Glutamatergic neuron (in vitro differentiated cells): ENCODE measurements at places on chromosomes 7 and 10. TPM values are rescaled to one million over a fixed set of nuclear protein-coding genes. Genes with fewer than 3 reads are reported as not detected.

DNA sequence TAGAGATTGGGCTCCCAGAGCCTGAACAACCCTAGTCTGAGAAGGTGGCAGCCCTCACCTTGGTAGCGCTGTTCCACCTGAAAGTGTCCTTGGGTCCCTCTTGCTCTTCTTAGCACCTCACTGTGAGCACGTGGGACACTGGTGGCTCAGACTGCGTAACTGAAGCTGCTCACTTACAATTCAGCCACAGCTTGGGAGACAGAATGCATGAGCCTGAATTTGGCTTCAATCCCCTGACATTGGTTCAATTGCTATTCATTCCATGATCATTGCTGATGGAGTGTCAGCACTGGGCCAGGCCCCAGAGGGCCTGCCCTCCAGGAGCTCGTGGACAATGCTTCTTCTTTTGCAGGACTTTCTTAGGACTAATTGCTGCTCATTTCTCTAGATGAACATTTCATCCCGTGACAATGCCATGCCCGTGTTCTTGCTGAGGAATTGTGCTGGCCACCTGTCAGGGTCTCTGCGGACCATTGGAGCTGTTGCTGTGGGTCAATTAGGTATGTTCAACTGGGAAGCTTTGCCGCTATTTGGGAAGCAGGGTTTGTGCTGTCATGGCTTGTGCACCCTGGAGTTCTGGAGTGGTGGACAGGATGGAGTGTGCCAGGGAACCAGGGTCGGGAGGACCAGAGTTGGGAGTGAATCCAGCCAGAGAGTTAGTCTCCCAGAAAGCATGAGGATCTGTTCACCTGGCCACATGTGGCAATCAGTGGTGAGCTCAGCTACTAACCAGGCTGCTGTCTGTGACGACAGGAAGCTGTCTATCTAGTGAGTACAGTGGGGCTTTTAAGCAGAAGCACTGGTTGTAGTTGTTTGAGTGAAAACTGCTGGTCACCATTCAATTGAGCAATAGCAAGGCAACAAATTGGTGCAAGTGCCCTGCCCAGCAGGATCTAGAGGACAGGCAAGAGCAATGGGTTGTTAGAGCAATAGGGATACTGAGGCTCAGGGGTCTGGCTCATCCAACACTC is 105.1 kb downstream of the WDFY4 start:
- no peaks in the 10 kb centered on the region for H3K4me1 ChIP-seq
- no peak overlapping the region for H3K27ac ChIP-seq
- H3K27me3 ChIP-seq: no peaks in the 10 kb centered on the region

DNA sequence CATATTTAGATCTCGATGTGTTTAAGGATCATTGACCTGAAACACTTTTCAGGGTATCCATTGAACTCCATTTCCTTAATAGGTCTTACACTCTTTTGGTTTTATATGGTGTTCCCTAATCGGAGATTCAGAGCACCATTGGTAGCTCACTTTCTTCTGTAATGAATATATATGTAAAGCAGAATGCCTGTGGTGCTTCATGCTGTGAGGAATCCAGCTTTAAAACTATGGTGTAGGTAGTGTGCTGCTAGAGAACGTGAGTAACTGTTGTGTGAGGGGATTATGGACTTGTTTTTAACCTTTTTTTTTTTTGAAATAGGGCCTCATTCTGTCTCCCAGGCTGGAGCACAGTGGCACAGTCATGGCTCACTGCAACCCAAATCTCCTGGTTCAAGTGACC is 376.9 kb upstream of the LRGUK start:
- no peaks in the 10 kb centered on the region for H3K27me3 ChIP-seq
- DNase-seq: no peak
- H3K27ac ChIP-seq: no peak overlapping the region
- H3K36me3 ChIP-seq: no peaks in the 10 kb centered on the region
- H3K4me1 ChIP-seq: no peaks in the 10 kb centered on the region
- no peak overlapping the region for H3K4me3 ChIP-seq

- no peaks in the 10 kb centered on the region for H3K36me3 ChIP-seq
- no peak overlapping the region for H3K4me3 ChIP-seq
- no peaks in the 10 kb centered on the region for H3K4me1 ChIP-seq
- H3K27ac ChIP-seq: peak overlapping the region; percentile 72
- peak; percentile 89 for DNase-seq
Measured at GRCh38 chr10:73879296-73880173, 5.2 kb upstream of the CAMK2G start.

- no peak overlapping the region for H3K27ac ChIP-seq
- H3K36me3 ChIP-seq: no peaks in the 10 kb centered on the region
- H3K4me1 ChIP-seq: peaks cover 34% of the 10 kb centered on the region
- peaks cover 7% of the 10 kb centered on the region for H3K27me3 ChIP-seq
- DNase-seq: no peak
Measured at GRCh38 chr10:97336006-97336405, 1.5 kb upstream of the FRAT2 start.

DNA sequence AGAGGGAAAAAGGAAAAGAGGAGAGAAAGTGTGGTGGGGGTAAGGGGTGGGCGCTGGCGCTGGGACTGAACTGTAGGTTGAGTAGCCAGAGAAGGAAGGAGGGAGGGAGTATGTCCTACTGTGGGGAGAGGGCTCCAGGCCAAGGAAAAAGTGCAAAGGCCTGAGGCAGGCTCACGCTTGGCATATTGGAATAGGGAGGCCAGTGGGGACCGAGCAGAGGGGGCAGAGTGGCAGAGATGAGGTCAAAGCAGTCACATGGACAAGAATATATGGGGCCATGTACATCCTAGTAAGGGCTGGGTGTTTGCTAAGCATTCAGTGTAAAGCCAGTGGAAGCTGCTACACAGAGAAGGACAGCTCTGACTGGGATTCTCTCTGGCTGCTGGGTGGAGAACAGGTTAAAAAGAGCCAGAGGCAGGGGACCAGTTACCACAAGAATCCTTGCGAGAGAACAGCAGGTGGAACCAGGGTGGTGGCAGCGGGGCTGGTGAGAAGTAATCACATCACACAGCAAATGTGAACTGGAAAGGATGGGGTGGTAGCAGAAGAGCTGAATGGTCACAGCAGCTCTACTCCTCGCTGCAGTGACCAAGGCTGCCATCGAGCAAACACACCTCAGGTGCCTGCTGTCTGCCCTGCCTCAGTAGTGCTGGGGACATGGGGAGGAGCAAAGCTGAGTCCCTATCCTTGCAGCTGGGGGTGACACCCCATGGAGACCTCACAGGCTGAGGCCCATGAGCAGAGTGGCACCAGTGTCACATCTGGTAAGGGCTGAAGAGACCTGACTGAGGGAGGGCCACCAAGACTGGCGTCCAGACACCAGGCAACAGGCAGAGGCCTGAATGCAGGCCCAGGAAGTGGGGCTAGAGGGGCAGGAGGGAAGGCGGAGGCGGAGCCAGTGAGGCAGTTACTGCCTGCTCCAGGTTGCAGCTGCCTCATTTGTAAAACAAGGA is 39.5 kb downstream of the FAM53B start:
- no peaks in the 10 kb centered on the region for H3K36me3 ChIP-seq
- DNase-seq: no peak
- peak overlapping the region; percentile 55 for H3K27ac ChIP-seq
- H3K4me3 ChIP-seq: no peak overlapping the region
- peaks cover 48% of the 10 kb centered on the region for H3K4me1 ChIP-seq
- H3K27me3 ChIP-seq: peaks cover 2% of the 10 kb centered on the region

DNA sequence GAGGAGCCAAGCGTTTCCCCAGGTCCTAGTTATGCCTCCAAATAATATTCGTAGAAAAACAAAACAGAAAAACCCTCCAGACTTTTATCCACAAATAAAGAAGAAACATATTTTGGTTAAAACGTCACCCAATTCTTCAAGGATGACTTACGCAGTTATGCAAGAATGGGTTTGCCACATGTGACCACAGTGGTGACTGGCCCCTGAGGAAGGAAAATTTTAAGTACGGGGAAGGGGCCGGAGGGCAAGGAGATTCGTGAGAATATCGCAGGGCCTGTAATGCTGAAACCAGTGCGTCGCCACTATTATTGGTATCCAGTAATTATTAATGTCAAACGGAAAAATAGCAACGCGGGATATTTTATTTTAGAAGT is 537 bp upstream of the MRPS24 start:
- H3K27me3 ChIP-seq: peaks cover 4% of the 10 kb centered on the region
- peak overlapping the region; percentile 90 for H3K4me3 ChIP-seq
- H3K36me3 ChIP-seq: peaks cover 4% of the 10 kb centered on the region

EGFR gene
- 12.8 TPM for total RNA-seq

PALD1 gene
- total RNA-seq: 15.5 TPM
